Stimulated activated CD4-positive, alpha-beta T cell treated with anti-CD3 and anti-CD28 coated beads, Interleukin-4, amount 100 ng/mL, for 24 hours (primary cell): ENCODE measurements at places on chromosomes 4 and X.

- no peak for DNase-seq
Measured at GRCh38 chr4:149972407-149972806, 105.8 kb upstream of the DCLK2 start.

DNA sequence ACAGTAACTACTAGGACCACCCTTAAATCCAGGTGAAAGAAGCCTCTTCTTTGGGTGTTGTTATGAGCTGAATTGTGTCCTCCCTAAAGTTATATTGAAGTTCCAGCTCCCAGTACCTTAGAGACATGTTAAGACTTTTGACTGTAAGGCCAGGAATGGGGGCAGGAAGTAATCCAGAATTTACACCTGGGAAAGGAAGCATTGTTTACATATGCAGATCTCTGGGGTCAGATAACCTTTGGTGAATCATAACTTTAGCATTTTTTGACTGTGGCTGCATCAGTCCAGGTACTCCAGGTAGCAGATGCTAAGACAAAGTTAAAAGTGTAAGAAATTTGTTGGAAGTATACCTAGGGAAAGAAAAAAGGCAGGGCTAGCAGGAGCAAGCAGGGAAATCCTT lies 104.9 kb upstream of the CENPE start:
- no peak for DNase-seq

- DNase-seq: no peak
Measured at GRCh38 chrX:346034-346813, 27.6 kb upstream of the GTPBP6 start.

GRCh38 chr4:5992828-5993321 lies 25.4 kb downstream of the C4orf50 start:
- no peak for DNase-seq

DNA sequence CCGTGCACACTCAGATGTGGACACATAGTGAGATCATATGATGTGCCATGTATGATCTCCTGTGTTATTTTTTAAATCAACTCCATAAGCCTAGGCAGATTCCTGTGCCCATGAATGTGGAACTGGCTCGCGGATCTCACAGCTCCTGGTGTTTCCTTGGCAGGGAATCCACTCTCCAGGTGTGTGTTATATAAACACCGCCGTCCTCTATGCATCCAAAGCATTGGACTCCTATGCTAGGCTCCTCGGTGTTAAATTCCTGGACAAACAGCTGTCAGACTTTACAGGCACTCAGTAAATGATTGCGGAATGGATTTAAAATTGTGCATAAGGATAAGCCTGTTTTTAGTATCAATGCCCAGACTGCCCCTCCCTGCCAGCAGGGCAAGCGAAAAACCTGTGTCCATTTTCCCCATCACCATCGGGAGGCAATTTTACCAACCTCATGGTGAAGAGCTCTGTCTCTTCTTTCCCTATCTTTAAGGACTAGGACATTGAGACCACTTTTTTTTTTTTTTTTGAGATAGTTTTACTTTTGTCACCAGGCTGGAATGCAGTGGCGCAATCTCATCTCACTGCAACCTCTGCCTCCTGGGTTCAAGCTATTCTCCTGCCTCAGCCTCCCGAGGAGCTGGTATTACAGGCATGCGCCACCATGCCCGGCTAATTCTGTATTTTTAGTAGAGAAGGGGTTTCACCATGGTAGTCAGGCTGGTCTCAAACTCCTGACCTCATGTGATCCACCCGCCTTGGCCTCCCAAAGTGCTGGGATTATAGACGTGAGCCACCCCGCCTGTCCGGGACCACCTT lies 23.6 kb upstream of the GPR78 start:
- DNase-seq: no peak

GRCh38 chrX:39161611-39162255 lies 360.5 kb downstream of the MID1IP1 start:
- no peak for DNase-seq

DNA sequence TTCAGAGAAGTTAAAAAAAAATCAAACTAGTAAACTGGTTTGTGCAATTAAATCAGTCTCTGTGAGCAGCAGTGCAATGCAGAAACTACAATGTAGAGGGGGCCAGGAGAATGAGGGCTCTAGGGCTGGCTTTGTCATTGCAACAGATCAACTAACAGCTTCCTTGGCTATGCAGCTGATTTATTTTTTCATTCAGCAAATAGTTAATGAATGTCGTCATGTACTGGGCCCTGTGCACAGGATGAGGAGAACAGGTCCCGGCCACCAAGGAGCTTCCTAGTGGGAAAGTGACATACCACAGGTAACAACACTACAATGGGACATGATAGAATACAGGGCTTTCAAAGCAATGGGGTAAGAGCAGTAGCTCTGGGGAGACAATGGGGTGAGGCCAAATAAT lies 190.1 kb downstream of the NSUN7 start:
- no peak for DNase-seq

- no peak for DNase-seq
Measured at GRCh38 chrX:140510895-140511295, 6.0 kb upstream of the SOX3 start.

GRCh38 chrX:94977986-94978385 lies 1304.0 kb downstream of the FAM133A start:
- no peak for DNase-seq

DNA sequence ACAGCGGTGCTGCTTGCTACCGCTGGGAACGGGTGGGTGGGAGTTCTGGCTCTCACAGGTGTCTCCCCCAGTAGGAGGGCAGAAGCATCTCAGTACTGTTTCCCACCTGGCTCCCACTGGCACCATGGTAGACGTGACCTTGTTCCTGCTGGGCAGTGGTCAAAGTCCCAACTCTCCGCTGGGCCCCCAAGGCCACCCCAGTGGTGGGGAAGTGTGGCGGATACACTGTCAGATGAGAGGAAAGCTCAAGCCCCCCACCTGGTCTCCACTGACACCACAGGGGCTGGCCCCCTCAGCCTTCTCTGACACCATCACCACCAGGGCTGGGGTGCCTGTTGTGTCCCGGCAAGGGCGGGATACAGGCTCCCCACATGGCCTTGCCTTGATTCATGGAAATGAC lies 24.6 kb downstream of the LETM1 start:
- DNase-seq: no peak

- DNase-seq: no peak
Measured at GRCh38 chrX:1261285-1261684, 7.3 kb upstream of the CSF2RA start.

- no peak for DNase-seq
Measured at GRCh38 chr4:153573221-153573620, 107.1 kb downstream of the TMEM131L start.

DNA sequence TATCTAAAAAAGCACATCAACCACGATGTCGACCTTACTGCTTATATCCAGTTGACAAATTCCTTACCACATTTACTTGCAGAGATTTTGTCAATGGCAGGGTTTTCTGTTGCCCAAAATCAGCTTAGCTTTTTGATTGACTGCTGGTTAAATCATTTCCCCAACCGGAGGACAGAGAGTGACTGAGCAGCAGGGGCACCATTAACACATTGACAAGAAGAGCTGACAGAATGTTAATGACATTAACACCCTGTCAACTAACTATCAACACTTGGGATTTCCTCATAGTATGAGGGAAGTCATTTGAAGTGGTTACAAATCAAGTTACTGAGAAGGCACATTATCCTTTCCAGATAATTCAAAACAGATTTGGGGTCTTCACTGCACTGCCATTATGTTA lies 368.4 kb downstream of the RPA4 start:
- no peak for DNase-seq

GRCh38 chr4:32268863-32269262 lies 1548.7 kb downstream of the PCDH7 start:
- no peak for DNase-seq

DNA sequence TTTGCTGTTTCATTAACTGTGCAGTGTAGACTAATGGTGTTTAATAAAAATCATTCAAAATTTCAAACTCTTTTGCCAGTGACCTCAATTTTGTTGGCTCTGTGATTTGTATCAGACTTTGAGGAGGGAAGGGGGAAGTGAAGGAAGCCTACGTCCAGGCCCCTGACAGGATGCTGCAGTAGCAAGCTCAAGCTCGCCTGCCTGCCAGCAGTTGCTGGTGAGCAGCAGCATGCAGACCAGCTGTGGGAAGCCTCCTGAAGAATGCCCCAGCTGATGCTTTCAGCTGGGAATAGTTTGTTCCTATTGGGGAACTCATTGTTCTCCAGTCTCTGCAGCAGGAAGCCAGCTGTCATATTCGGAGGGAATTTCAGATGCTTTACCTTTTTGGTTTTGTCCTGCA lies 495.2 kb downstream of the AFF2 start:
- no peak for DNase-seq

- DNase-seq: no peak
Measured at GRCh38 chr4:73943555-73943954, 38.3 kb downstream of the PF4 start.

- DNase-seq: no peak
Measured at GRCh38 chr4:155496294-155496626, 119.5 kb upstream of the MAP9 start.

DNA sequence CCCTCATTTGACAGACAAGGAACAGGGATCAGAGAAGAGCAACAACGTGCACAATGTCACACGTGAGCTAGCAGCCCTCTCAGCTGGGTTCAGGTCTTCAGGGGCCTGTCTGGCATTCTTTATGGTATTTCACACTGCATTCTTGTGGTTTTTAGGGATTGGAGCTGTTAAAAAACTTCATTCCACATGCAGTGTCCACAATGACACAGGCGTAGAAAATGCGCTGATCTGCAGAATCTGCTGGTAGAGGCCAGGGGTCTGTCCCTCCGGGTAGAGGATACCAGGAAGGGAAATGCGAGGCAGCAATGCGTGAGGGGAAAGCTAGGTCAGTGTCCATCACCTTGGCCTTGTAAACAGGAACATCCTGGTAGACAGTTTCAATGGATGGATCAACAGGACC lies 36.6 kb downstream of the MAP7D3 start:
- no peak for DNase-seq

DNA sequence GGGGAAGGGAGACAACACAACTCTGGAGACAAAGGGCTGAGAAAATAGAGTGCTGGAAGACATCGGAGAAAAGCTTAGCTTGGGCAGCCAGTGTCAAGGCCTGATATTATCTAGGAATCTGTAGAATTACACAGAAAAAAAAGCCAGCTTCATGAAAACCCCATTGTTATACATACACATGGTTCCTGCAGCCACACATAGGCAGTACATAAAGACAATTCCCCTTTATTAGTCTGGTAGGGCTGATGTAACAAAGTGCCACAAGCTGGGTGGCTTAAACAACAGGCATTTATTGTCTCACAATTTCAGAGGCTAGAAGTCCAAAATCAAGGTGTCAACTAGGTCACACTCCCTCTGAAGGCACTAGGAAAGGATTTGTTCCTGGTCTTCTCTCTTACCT lies 503.5 kb downstream of the MID1IP1 start:
- no peak for DNase-seq

DNA sequence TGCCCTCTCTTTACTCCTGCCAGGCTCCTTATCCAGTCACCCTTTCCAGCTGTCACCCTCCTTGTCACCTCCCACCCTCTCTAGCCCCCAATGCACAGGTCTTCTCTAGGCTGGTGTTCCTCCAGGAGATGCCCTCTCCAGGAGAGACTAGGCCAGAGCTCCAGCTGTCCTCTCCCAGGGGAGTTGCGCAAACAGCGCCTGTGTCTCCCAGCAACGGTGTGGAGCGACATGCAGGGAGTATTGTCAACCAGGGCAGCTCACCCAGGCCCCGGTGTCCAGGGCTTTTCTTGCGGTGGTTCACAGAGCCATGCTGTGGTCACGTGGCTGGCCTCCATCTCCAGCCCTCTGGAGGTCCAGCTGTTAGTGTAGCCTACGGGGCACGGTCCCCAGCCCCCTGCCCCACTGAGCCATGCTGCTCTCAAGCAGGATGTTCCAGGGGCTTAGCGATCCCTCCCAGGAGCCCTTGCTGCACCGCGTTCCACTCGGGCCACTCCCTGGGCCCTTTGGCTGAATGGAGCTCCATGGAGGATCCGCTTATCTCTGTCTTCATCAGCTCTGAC lies 34.8 kb downstream of the CCNQ start:
- no peak for DNase-seq

GRCh38 chr4:178090640-178091411 lies 648.6 kb upstream of the AGA start:
- DNase-seq: no peak

GRCh38 chr4:1061056-1061700 lies 49.8 kb downstream of the FGFRL1 start:
- no peak for DNase-seq

GRCh38 chr4:38951598-38951997 lies 80.6 kb downstream of the TMEM156 start:
- DNase-seq: no peak

DNA sequence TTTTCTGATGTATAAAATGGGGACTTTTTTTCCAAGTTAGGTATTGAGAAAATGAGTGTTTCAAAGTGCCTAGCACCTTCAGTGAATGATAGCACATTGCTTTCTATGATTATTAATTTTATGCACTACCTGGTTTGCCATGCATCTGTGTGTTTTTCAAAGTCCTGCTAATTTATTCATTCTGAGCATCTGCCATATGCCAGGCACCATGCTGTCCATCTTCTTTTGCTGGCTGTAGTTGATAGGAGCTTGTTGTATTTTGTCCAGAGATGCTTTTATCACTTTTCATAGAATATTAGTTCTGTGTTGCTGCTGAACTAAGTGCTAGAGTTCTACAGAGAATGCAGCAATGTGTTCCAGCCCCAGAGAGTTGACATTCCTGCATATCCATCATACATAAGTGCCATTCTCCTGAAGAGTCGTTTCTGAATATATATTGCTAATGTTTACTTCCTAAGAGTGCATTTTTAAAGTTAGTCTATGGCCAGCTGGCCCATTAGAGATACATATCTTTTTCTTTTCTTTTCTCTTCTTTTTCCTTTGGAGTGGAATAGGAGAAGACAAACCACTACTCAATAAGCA lies 49.0 kb upstream of the CLNK start:
- DNase-seq: no peak

- peak; percentile 85 for DNase-seq
Measured at GRCh38 chr4:139266583-139267257, 13.3 kb downstream of the MGARP start.

- DNase-seq: no peak
Measured at GRCh38 chrX:72080150-72080549, 51.6 kb downstream of the RTL5 start.

GRCh38 chrX:107551546-107551945 lies 76.8 kb upstream of the PRPS1 start:
- DNase-seq: no peak

DNA sequence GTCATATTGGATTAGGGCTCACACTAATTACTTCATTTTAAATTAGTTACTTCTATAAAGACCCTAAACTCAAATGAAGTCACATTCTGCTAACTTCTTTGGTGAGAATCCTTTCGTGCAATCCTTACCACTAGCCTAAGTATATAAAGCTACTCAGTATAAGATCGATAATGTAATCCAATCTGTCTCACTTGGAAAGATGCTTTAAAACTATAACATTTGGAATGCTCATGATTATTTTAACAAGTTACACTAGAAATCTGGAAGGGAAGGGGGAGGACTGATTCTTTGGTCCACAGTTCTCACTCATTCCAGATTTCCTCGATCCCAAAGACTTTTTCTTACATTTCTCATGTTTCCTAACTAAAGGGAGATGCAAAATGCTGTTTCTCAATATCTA lies 336.4 kb upstream of the SLIT2 start:
- DNase-seq: no peak

- DNase-seq: peak; percentile 84
Measured at GRCh38 chrX:153507484-153508178, 9.8 kb upstream of the ATP2B3 start.
